Kidney glomerular epithelial cell (primary cell): ENCODE measurements at places on chromosomes 7 and 10.
A peak's percentile ranks its signal among the peaks of the same experiment; 100 is the strongest.

DNA sequence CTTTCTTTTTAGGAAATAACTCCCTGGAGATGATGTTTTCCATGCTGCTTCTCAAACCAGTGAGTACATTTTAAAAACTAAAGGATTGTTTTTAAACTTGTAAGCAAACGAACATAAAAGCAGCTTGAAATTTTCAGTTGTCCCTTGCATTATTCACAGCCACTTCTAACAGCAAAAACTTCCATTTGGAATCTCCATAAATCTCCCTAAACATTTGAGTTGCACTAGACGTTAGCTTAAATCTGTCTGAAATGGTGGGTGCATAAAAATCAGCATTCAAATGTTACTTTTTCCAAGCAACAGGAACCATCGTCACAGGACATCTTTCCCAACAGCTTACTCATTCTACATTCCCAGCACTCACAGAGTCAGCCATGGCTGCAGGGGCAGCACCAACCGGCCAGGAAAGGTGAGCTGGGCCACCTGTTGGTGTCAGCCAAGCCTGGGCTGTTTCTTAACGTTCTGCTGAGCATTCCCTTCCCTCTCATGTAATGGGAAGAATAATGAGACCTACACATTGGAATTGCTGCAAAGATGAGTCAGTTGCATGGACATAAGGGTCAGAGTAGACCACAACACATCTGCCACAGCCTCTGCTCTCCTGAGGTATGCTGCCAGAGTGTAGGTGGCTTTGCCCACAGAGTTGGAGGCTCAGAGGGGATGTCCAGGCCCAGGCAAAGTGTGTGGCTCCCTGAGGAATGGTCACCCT, 163.2 kb downstream of the TNS3 start:
- DNase-seq: peak; percentile 22

DNA sequence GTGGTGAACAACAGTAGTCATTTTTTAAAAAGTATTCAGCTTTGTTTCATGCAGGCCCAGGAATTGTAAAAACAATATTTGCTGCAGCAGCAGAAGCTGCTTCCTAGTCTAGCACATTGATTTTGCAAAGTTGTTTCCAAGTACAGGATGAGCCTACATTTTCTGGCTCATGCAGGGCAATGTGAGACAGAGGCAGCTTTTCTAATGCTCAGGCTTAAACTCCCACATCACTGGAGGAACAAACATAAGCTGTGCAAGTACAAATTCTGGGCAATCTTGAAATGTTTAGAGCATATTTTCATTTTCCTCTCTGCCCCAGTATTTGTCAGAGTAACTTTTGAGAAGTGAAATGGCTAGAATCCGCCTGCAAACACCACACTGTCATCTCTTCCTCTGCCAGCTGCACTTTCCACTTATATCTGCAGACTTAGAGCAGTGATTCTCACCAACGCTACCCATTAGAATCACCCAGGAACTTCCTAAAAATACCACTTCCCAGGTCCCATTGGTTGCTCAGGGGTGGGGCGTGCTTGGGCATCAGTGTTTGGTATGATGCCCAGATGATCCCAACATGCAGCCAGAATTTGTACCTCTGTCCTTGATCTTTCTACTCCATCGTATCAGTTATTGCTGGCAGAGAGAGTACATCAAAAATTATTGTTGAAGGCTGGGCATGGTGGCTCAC, 304.1 kb upstream of the LRGUK start:
- no peak for DNase-seq

DNA sequence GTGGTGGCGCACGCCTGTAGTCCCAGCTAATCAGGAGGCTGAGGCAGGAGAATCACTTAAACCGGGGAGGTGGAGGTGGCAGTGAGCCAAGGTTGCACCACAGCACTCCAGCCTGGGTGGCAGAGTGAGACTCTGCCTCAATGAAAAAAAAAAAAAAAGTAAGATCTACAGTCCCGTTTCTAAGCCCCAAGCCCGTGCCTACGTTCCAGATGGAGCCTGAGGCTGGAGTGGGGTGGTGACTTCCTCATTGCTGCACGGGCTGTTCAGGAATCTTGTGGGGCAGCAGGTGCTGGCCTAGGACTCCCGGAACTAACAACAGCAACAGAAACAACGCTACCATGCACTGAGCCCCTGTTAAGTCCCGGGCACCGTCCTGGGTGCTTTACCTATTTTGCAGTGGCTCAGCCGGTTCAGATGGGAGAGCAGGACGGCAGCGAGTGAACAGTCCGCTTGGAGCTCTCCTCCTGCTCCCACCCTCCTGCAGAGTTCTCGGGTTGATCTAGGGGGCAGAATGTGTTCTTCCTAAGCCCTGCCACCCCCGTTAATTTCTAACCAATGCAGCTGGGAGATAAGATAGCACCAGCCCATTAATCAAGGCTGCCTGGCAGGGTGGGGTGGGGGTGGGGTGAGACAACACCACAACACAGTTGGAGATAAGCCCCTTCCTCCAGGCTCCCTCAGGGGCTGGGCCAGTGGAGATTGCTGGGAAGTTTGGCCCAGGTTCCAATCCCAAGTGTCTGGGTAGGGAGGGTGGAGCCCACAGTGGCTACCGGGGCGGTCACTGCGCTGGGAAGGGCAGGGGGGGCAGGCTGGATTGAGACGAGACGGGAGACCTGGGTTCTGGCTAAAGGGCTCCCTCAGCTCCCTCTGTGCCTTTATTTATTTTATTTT, 17.0 kb upstream of the SFRP5 start:
- DNase-seq: peak; percentile 29

GRCh38 chr10:878333-878759, 53.2 kb downstream of the LARP4B start:
- DNase-seq: no peak
